ENCODE measurements at places on chromosomes 3 and 15. TPM values are rescaled to one million over a fixed set of nuclear protein-coding genes. Genes with fewer than 3 reads are reported as not detected.

DNA sequence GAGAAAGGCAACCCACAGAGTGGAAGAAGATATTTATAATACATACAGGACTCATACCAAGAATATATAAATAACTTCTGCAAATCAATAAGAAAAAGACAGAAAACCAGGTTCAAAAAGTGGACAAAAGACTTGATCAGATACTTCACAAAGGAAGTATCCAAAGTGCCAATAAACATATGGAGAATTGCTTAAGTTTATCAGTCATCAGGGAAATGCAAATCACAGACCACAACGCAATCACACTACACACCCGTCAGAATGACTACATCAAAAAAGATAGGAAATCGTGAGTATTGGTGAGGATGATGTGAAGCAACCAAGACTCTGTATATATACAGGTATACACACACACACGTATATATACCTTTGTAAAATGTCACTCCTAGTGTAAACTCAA lies 180.6 kb downstream of the FAM43A start:
- H3K36me3 ChIP-seq: no peaks in the 10 kb centered on the region
- peaks cover 38% of the 10 kb centered on the region for H3K4me1 ChIP-seq
- no peak overlapping the region for H3K27ac ChIP-seq
- H3K4me3 ChIP-seq: no peak overlapping the region
- H3K27me3 ChIP-seq: no peaks in the 10 kb centered on the region
- no peak for DNase-seq

GRCh38 chr15:74624020-74624602 lies 8.5 kb downstream of the CLK3 start:
- no peak overlapping the region for H3K27ac ChIP-seq
- peaks cover 22% of the 10 kb centered on the region for H3K4me1 ChIP-seq
- no peaks in the 10 kb centered on the region for H3K36me3 ChIP-seq
- no peak overlapping the region for H3K4me3 ChIP-seq
- no peak for DNase-seq

DNA sequence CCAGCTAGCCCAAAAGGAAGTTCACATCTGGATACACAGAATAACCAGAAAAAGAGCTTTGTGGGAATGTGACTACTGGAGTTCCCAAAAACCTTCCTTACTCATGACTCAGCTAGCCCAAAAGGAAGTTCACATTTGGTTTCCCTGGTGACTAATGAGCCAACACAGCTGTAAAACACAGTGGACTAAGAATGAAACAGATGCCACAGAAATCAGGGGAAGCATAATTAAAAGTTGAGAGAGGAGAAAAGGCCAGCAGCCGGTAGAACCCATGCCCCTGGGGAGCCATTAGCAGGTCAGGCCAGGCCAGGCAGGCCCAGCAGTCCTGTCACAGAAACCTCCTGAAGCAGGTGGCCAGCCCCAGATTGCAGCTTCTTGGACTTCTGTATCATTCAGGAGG lies 130.3 kb downstream of the GHSR start:
- H3K4me3 ChIP-seq: no peak overlapping the region
- no peaks in the 10 kb centered on the region for H3K27me3 ChIP-seq
- H3K27ac ChIP-seq: peak overlapping the region; percentile 59
- H3K36me3 ChIP-seq: no peaks in the 10 kb centered on the region

GRCh38 chr3:191369616-191370010 lies 39.3 kb upstream of the UTS2B start:
- no peak for DNase-seq
- no peaks in the 10 kb centered on the region for H3K36me3 ChIP-seq
- H3K27me3 ChIP-seq: no peaks in the 10 kb centered on the region
- no peak overlapping the region for H3K27ac ChIP-seq

- no peak for DNase-seq
- peaks cover 51% of the 10 kb centered on the region for H3K4me1 ChIP-seq
- no peaks in the 10 kb centered on the region for H3K36me3 ChIP-seq
- H3K4me3 ChIP-seq: no peak overlapping the region
- H3K27me3 ChIP-seq: no peaks in the 10 kb centered on the region
- H3K27ac ChIP-seq: peak overlapping the region; percentile 81
These were observed 8.4 kb downstream of the NBEAL2 start for GRCh38 chr3:46987743-46988401.

GRCh38 chr15:81780966-81781365 lies 264.9 kb downstream of the MEX3B start:
- no peak overlapping the region for H3K27ac ChIP-seq
- no peaks in the 10 kb centered on the region for H3K27me3 ChIP-seq
- no peaks in the 10 kb centered on the region for H3K36me3 ChIP-seq
- DNase-seq: no peak
- H3K4me1 ChIP-seq: no peaks in the 10 kb centered on the region

DNA sequence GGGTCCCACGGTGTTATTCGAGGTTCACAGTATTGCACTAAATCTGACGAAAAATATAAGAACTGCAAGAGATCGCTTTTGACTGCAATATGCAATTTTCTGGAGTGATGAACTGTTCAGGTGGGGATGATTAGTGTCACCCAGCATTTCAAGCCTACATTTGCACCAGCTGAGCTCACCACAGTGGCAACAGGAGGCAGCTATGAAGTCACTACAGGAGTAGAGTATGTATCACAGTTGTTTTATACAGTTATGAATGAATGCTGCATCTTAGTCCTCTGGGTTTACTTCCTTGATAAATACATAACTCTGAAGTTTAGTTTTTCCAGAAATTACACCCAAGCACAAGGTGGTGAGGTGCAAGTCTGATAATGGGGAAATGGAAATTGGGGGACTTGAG lies 69.6 kb downstream of the CHSY1 start:
- H3K27ac ChIP-seq: no peak overlapping the region
- no peaks in the 10 kb centered on the region for H3K36me3 ChIP-seq
- DNase-seq: no peak
- H3K4me1 ChIP-seq: peaks cover 61% of the 10 kb centered on the region

GRCh38 chr3:177066068-177066467 lies 131.2 kb downstream of the TBL1XR1 start:
- no peak for DNase-seq
- H3K4me1 ChIP-seq: peaks cover 51% of the 10 kb centered on the region
- H3K4me3 ChIP-seq: no peak overlapping the region
- H3K36me3 ChIP-seq: no peaks in the 10 kb centered on the region
- H3K27me3 ChIP-seq: no peaks in the 10 kb centered on the region
- H3K27ac ChIP-seq: no peak overlapping the region

C2CD4A gene
- not detected for total RNA-seq

FOXB1 gene
- total RNA-seq: not detected
